ENCODE measurements at places on chromosomes 7 and 10.

- DNase-seq: no peak
Measured at GRCh38 chr7:131717181-131717580, 160.8 kb upstream of the PODXL start.

GRCh38 chr7:100378114-100378755, 4.9 kb downstream of the PILRA start:
- DNase-seq: no peak

- DNase-seq: peak; percentile 73
Measured at GRCh38 chr10:124403548-124403947, 15.2 kb downstream of the OAT start.

DNA sequence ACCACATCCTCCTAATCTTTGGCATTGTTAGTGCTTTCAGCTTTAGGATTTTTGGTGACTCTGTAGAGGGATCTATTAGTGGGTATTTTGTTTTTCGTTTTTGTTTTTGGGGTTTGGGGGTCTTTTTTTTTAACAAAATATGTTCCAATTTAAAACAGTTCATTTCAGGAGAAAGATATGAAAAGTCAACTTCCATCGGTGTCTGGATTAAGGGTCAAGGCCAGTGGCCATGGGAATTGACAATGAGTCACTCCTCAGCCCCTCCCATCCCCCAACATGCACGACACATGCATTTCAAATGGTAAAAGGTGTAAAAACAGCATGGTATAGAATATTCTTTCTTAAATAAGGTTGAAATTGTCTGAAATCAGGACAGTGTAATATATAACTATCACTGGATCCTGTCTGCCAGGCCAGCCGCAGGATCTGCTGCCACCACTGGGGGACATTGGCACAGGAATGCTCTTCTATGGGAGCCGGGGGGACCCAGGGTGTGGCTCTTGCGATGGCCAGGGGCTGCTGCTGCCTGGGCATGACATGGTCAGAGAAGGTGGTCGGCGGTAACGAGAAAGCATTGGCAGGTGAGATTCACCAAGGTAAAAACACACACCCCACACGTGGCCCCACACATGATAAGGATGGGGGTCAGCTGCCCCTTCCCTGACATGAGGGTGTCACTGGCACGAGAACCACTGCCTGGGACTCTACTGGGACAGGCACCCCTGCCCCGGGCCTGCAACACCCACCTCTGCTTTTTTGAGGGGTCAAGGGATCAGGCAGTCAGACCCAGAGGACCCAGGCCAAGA, 126.2 kb upstream of the KCTD7 start:
- DNase-seq: no peak

- DNase-seq: no peak
Measured at GRCh38 chr10:95459446-95460045, 101.6 kb downstream of the SORBS1 start.

DNA sequence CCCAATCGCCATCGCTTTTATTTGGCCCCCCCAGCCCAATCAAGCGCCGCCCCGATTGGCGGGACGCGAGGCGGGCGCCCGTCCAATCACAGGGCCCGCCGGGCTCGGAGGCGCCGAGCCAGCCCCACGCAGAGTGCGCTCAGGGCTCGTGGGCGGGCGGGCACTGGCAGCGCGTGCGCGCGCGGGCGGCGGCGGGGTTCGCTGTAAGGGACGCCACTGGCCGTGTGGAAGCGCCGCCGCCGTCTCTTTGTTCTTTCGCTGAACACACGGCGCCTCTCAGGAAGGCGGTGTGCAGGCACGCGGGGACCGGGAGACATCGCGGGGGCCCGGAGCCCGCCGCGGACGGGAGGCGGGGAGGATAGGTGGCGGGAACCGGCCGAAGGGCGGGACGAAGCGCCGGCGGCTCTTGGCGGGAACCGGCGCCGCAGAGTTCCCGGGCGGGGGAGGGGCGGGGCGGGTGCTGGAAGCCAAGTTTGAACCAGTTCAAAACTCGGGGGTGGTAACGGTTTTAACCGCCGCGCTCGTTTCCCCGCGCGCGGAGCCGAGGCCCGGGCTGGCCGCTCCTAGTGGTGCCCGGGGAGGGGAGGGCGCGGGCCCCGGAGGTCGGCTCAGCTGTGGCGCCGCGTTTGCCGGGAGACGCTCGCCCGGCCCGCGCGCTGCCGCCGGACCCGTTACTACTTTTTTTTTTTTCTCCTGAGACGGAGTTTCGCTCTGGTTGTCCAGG, 370 bp upstream of the EZH2 start:
- DNase-seq: peak; percentile 90

- DNase-seq: no peak
Measured at GRCh38 chr7:12888717-12889116, 201.3 kb downstream of the ARL4A start.

DNA sequence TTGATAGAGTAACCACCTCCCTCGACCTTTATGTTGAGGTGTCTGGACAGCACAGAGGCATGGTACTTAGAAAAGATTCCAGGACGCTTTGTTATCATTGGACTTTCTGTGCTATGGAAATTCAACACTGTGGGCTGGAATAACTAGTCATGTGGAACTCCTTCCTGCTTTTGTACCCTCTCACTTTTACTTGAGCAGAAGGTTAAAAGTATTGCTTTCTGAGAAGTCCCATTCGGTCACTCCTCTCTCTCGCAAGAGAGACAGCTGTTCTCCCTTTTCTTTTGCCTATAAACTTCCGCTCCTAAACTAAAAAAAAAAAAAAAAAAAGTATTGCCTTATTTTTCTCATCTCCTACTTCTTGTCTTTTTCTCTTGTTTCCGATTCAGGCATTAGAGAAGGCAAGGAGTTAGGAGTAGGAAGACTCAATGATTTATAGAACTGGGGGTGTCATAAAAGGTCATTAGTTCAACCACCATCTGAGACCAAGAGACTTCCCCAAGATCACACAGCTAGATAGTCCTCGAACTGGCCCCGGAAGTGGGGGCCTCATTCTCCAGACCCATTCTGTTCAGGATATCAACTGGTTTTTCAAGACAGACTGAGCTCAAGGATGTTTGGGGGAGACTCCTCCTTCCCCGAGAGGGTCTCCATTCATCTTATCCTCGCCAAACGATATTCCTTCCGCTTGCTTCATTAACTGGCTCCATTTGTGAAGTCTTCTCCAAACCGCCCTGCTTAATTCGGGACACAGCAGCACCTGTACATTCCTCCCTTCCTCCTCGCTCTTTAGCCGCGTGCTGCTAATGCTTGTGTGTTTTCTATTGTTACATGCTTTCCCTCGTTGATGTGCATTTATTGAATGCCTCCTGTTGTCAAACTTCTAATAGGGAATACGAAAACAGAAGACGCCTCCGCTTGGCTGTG, 995 bp upstream of the INPP5F start:
- peak; percentile 37 for DNase-seq

GRCh38 chr7:15856311-15856710, 169.8 kb upstream of the MEOX2 start:
- no peak for DNase-seq

DNA sequence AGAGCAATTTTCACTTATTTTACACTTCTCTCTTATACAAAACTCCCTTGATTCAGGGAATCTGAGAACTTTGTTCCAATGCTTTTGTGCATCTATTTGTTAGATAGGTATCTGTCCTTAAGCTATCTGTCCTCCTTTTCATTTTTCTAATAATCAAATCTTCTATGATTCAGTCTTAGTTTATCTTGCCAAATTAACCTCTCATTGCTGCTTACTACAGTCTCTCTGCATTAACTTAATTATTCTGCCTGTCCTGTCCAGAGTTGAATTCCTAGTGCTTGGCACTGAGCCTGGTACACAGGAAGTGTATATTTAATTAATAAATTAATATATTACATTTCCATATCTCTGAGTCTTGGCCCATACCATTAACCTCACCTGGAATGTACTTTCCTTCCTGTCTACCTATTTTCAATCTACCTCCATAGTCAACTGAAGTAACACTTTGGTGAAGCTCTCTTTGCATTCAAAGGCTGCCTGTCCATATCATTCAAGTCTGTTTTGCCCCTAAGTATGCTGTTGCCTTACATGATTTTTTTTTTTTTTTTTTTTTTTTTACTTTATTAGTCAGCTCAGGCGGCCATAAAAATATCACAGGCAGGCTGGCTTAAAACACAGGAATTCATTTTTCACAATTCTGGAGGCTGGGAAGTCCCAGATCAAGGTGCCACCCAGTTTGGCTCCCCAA, 66.0 kb upstream of the CSTF2T start:
- DNase-seq: no peak

DNA sequence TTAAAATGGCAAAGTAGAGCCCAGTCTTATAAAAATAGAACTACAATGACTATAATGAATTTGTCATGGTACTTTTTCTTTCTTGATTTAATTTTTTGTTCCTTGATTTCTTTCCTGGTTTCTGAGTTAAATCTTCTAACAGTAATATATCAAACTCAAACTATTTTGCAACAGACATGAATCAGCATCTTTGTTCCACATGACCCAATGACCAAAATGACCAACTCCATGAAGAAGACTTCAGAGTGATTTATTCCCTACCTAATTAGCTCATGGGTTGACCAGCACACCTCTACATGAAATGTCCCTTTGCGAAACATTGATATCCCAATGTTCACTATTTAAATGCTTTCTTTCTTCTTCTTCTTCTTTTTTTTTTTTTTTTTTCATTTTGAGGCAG, 30.9 kb downstream of the NMT2 start:
- no peak for DNase-seq

DNA sequence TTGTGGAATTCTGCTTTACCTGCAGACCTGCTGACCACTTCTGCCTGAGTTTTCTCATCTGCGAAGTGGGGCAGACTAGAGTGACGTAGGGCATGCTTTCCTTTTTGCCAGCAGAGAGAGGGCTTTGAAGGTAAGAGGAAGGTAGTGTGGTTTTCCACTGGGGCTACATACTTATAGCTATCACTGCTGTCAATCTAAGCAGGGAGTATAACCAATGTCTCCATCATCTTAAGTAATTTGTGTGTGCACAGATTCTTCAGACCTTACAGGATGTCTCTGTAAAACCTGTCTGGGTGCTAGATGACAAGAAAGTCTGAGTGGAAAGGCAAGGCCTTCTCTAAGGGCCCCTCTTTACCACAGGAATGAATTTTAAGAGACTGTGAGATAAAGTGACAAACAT, 106.8 kb downstream of the RBM20 start:
- no peak for DNase-seq

- no peak for DNase-seq
Measured at GRCh38 chr7:11604505-11604904, 227.5 kb downstream of the THSD7A start.

DNA sequence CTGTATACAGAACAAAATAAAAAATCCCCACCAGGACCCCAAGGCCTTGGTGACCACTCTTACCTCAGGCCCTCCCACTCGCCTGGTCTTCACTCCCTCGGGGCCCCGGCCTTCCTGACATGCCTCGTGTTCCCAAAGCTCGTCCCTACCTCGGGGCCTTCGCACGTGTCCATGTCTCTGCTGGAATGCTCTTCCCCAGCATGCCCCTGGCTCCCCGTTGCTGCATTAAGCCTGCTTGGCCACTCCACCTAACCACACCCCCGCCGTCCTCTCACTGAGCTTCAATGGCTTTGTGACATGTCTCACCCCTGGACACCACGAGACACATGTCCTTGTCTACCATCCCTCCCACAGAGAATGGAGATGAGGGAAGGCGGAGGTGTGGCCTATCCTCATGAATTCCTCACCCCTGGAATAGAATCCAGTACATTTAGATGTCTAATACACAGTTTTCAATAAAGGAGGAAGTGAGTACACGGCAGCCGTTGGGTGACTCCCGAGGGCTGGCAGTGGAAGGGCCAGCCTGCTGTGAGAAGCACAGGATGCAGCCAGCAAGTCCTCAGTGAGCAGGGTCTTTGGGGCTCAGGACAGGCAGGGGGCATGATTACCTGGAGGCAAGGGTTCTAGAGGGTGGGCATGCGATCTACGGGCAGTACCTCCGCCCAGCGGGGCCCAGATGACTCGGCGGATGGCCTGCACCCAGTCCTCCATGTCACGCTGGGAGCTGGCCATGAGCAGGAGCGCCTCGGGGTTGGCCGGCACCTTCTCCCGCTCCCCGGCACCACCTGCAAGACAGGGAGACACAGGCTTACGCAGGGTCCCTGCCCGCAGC, 125.7 kb downstream of the ARHGAP22 start:
- no peak for DNase-seq

- DNase-seq: no peak
Measured at GRCh38 chr10:10716972-10717371, 300.7 kb upstream of the CELF2 start.

- peak; percentile 56 for DNase-seq
Measured at GRCh38 chr7:129343099-129343700, 91.0 kb upstream of the STRIP2 start.

- peak; percentile 88 for DNase-seq
Measured at GRCh38 chr7:191981-192649, at the start of gene FAM20C. TSS of gene FAM20C (plus strand) at chr7:192571. CDS start at chr7:193200, 629 bp downstream.

- peak; percentile 98 for DNase-seq
Measured at GRCh38 chr7:30173058-30173897, 38.5 kb downstream of the MTURN start.

GRCh38 chr7:113304104-113304503, 185.8 kb upstream of the SMIM30 start:
- no peak for DNase-seq

GRCh38 chr7:111485701-111486380, 76.5 kb downstream of the IMMP2L start:
- DNase-seq: no peak

DNA sequence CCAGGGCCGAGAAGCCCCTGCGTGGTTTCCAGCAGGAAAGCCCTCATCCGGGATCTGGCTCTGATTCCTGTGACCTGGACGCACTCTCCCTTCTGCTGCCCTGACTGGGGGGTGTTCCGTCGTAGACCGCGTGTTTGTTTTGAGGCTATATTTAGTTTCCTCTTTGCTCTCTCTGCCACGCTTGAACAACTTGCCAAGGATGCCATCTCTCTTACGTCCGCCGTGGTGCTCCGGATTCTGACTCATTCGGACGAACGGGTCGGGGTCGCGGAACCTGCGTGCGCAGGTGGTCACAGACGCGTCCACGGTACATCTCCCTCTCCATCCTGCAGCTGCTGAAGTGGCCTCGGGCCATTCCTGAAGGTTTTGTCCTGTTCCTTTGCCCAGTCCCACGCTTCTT, 10.4 kb upstream of the SORCS3 start:
- DNase-seq: no peak

DNA sequence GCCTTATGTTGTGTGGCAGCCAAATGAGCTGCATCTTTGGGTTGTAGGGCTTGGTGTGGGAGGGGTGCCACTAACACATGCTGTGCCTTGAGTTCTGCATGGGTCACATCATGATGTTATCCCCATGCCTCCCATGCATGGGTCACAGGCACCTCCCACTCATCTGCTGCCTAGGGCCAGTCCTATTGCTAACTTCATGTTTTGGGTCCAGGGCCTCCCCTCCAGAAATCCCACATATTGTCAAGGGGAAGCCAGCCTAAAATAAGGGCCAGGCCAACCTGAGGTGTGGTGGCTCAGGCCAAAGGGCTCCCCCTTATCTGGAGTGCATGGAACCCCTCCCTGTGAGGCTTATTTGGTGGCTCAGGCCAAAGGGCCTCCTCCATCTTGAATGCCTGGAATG, 299.0 kb downstream of the RPS24 start:
- DNase-seq: no peak

GRCh38 chr10:43739161-43739560, 90.5 kb upstream of the ZNF32 start:
- no peak for DNase-seq
